ENCODE measurements at places on chromosomes 5 and 9.

- no peak for DNase-seq
Measured at GRCh38 chr5:87368601-87369000, 44.1 kb downstream of the CCNH start.

GRCh38 chr5:158100373-158100888 lies 241.5 kb upstream of the CLINT1 start:
- no peak for DNase-seq

- DNase-seq = no peak
Measured at GRCh38 chr9:135745189-135745588, 43.2 kb downstream of the KCNT1 start.

DNA sequence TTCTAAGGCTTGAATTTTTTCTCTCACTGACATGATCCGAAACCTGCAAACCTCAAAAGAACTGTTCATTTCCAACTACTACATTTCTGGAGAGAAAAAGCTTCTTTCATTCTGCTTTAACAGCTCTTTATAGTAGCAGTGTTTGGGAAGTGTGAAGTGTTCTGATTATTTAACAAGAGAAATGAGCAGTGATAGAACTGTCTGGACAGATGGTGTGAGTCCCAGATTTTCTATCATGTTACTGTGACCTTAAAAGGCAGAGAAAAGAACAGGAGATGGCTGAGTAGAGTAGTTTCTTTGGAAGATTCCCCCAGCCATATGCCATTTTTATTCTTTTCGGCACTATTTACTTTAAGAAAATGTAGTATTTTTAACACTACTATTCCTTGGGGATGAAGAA lies 41.3 kb upstream of the TAL2 start:
- DNase-seq = no peak

- no peak for DNase-seq
Measured at GRCh38 chr9:85397005-85397404, 344.7 kb downstream of the AGTPBP1 start.

GRCh38 chr5:173573126-173573960 lies 43.1 kb downstream of the BOD1 start:
- peak; percentile 66 for DNase-seq

DNA sequence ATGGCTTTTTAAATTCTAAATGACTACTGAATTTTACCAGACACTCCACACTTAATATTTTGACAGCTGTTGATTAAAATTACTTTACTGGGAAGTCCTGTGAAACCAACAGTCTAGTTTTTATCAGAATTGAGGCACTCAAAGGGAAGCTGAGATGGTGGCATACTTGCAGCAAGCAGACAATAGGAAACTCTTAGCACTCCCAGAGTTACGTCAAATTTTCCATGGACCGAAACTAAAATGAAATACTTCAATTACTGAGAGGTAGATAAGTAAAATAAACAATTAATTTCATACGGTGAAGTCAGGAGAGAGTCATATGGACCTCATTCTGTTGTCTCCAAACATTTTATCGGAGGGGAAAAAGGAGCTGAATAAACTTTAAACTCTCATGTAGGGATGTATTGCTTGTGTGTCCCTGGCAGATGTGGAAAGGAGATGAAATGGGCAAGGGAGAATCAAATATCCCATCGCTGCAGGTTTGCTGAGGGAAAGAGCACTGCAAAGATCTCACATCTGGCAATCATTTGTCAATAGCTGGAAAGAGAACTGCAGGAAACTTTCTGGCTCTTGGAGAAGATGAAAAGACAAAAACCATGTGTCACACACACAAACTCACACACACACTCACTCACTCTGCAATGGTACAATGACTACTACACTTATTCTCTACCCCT lies 189.4 kb downstream of the BNC2 start:
- DNase-seq = no peak

GRCh38 chr9:19116107-19116790 lies 11.0 kb downstream of the PLIN2 start:
- DNase-seq = no peak

- DNase-seq = no peak
Measured at GRCh38 chr9:126154869-126155268, 171.8 kb upstream of the MVB12B start.

- DNase-seq = no peak
Measured at GRCh38 chr5:78908173-78909061, 76.7 kb downstream of the ARSB start.

- DNase-seq = no peak
Measured at GRCh38 chr9:112860451-112860850, 30.2 kb downstream of the SLC46A2 start.

- no peak for DNase-seq
Measured at GRCh38 chr9:84788803-84789462, 119.4 kb downstream of the NTRK2 start.

GRCh38 chr9:110156902-110157301 lies 51.1 kb downstream of the C9orf152 start:
- DNase-seq = peak; percentile 88

Data from DND-41 (cell line).